Vagina (tissue), 2 donors: ENCODE measurements at places on chromosomes 16 and 17.

DNA sequence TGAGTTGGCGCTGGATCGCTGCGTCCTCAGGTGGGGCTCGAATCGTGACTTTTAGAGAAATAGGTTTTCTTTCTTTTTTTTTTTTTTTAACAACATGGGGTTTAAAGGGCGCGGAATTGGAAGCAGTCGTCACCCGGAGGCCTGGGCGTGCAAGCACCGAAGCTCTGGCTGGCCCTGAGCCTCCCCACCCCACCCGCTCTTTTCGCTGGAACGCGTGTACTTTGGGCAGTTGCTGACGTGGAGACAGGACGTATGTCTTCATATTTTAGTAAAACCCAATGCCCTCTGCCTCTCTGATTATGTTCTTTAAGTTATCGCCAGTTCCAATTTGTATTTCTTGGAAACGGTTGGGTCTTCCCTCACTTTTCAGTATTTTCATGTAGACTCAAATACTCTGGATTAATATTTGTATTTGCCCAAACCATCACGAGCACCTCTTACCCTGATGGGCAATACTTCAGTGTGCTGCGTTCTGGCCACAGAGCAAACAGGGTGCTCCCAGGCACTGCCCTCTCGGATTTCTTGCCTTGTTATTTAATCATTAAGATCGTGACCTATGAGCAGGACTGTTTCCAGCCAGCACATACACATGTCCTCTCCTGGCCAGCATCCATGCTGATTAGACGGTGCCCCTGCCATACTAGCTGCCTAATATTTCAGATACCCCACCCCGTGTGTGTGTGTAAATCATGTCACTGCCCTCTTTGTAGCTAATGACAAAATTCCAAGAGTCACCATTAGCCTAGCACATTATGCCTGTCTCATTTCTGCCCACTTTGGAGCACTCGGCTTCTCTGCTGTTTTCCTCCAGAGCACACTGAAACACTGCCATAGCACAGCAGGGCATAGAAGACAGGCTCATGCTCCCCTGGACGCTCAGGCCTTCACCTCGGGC lies 805 bp upstream of the C16orf95 start:
- DNase-seq: no peak

GRCh38 chr17:66614469-66614868 lies 220.4 kb upstream of the CACNG5 start:
- DNase-seq: no peak

- DNase-seq: no peak
These were observed 19.3 kb upstream of the RAI1 start for GRCh38 chr17:17661834-17662385.

DNA sequence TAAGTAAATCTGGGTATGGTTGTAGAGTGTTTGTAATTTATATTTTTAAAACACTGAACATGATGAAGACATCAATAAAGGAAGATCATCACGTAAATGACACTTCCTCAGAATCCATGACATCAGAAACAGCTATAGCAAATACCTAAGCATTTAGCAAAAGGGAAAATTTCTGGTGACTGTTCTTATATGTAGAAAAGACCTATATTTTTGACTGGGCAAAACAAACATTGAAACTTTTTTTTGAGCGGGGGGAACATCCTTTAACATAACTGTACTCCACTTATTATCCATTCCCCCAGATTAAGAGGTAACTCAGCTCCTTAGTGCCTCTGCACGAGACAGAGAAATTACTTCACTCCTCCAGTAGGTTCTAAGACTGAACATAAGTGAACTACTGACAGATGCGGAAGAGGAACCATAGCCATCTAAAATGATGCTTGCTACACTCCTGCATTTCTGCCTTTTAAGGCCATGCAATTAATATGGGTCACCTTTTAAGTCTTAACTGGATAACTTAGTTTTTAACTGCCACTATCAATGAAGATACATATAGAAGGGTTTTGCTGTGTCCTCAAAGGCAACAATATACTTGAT lies 9.4 kb downstream of the CRYBA1 start:
- no peak for DNase-seq

- DNase-seq: no peak
These were observed 4.3 kb upstream of the ADGRG1 start for GRCh38 chr16:57624044-57624688.
